ENCODE measurements at places on chromosomes 6 and 20.

GRCh38 chr20:43915211-43916072, 790 bp downstream of the TOX2 start:
- DNase-seq, result no peak

- DNase-seq, result no peak
Observed at GRCh38 chr20:34040300-34040995, 46.7 kb downstream of the RALY start.

GRCh38 chr6:87066449-87067333, 28.2 kb downstream of the CGA start:
- peak; percentile 30 for DNase-seq

GRCh38 chr6:115753446-115753845, 307.2 kb downstream of the FRK start:
- no peak for DNase-seq

GRCh38 chr20:61742097-61742825, 323.4 kb downstream of the TAF4 start:
- DNase-seq, result no peak

- DNase-seq, result no peak
Observed at GRCh38 chr6:106617302-106617701, 12.0 kb downstream of the RTN4IP1 start.

GRCh38 chr6:109672175-109672574, 18.8 kb downstream of the AK9 start:
- DNase-seq, result no peak

GRCh38 chr6:3919130-3919628, 70.0 kb downstream of the FAM50B start:
- DNase-seq, result no peak

DNA sequence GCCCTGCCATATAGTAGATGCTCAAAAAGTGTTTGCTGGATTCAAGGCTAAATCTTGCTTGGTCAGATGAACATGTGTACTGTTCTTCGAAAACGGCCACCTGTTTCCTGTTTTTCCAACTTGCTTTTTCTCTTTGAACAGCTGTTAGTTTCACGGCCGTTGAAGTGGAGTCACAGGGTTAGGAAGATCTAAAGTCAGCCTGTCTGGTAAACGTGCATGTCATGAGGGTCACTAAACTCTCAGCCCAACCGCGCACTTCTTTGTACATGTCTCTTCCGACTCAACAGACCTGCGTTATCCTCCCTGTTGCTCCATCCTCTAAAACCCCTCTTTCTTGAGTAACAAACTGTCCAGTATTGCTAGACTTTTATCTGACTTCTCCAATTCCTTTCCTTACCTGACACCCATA, 93.2 kb upstream of the MAN1A1 start:
- no peak for DNase-seq

DNA sequence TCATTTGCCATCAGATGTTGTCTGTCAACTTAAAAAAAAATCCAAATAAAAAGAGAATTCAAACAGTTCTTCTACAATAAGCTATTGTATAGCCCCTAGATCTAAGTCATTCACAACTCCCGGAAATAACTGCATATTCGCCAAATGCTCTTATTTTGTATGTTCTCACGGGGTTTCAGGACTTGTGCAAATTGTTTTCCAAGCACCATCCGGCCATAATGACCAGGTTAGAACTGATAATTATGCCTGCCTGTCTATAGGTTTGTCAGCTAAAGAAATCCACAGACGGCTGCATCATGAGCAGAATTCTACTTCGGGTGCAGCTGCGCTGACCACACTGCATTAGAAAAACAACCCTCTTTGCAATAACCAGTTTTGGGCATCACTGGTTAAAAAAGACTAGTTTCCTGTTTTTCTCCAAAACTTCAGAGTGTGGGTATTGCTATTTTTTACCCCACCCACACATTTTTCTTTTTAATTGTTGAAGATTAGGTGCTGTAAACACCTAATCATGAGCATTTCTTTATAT, 87.7 kb downstream of the HIVEP2 start:
- no peak for DNase-seq
